ENCODE measurements at places on chromosomes 13 and 19. TPM values are rescaled to one million over a fixed set of nuclear protein-coding genes. Genes with fewer than 3 reads are reported as not detected.

Gene KLK5
- not detected for total RNA-seq

Gene SBK3
- total RNA-seq, result 0.18 TPM

Gene CCDC8
- total RNA-seq, result 74.0 TPM

Gene ZNF20
- total RNA-seq, result 4.4 TPM

Gene CCDC70
- total RNA-seq, result not detected

Gene ZNF737
- total RNA-seq, result 17.8 TPM

Gene FUT1
- 2.5 TPM for total RNA-seq

Gene NRTN
- total RNA-seq, result 7.3 TPM

Gene C5AR1
- total RNA-seq, result 19.1 TPM

Gene TMEM161A
- total RNA-seq, result 29.3 TPM

Gene C13orf46
- total RNA-seq, result 0.09 TPM

Gene KLK3
- total RNA-seq, result not detected

Gene ZNF730
- 0.18 TPM for total RNA-seq

Gene OR7D2
- total RNA-seq, result not detected

Gene PRDX2
- total RNA-seq, result 822 TPM

Gene CDKN2D
- 8.9 TPM for total RNA-seq

Gene ATP1A3
- 5.7 TPM for total RNA-seq

GRCh38 chr19:2150794-2151338 lies 500 bp downstream of the AP3D1 start:
- peak; percentile 46 for DNase-seq

- DNase-seq, result no peak
Observed at GRCh38 chr19:1616396-1616795, 11.1 kb upstream of the UQCR11 start.

- no peak for DNase-seq
Observed at GRCh38 chr19:30345686-30346085, 26.5 kb upstream of the ZNF536 start.

DNA sequence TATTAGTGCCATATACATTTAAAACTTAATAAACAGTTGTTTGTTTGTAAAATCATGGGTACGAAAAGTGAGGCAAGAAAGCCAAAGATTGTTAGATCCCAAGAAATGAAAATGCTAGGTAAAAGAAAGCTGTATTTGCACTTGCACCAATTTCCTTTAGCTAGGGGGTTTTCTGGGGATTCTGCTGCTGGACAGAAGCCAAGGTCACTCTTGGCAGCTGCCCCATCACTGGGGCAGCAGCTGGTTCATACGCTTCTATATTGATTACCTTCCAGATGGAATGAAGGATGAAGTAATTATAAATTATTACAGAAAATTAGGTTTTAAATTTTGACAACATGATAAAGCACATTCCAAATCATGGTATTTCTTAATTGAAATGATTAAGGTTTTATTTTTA lies 127.4 kb downstream of the SLITRK5 start:
- DNase-seq, result no peak

DNA sequence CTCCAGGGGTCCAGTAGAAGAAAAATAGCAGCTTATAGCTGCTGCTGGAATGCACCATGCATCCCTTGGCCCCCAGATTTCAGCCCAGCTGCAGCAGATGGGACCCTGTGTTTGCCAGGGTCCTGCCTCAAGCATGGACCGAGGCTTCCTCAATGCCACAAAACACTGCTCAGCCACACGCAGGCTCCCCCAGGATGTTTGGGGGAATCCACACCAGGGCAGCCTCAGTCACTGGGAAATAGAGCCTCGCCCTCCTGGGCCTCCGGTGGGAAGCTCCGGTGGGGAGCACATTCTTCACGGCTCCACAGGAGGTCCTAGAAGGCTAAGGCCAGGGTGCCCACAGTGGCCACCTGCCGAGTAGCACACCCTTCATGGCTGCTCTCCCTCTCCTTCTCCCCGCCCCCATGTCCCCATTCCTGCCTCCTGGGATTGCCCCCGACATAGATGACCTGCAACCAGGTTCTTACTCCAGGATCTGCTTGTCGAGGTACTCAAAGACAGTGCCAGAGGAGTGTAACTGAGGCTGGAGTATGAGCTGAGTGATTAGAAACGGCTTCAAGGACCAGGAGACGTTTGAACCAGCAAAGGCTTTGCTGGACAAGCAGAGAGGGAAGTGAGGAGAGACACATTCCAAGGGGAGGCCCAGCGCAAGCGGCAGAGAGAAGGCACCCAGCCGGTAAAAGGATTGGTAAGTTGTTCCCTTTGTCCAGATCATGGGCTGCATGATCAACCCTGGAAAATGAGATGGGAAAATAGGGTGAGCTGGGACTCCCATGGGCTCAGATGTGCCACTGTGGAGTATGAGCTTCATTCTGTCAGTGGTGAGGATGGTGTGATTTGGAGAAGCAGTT lies 110.7 kb upstream of the UQCRFS1 start:
- DNase-seq, result no peak

DNA sequence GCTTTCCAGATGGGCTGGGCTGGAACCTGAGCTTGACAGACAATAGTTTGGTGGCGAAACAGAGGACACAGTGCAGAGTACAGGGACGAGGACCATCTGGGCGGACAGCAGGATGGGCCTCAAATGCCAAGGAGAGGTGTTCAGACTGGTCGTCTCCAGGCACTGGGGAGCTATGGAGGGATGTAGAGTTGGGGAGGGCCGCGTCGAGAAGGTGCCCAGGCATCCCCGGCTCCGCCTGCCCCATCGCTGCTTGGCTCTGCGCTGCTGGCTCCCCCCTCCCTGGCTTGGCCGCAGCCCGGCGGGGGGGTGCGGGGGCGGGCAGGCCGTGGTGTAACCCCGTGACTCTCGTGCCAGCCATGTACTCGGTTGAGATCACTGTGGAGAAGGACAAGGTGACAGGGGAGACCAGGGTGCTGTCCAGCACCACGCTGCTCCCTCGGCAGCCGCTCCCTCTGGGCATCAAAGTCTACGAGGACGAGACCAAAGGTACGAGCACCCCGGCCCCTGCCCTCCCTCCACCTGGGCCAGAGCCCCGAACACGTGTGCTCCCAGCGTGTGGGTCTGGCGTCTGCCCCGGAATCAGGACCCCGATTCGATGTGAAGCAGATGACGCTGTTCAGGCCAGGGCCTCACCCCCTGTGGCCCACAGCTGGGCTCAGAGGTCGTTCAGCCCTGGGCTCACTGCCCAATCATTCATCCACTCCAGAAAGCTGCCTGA lies 10.8 kb upstream of the MISP start:
- DNase-seq, result no peak

DNA sequence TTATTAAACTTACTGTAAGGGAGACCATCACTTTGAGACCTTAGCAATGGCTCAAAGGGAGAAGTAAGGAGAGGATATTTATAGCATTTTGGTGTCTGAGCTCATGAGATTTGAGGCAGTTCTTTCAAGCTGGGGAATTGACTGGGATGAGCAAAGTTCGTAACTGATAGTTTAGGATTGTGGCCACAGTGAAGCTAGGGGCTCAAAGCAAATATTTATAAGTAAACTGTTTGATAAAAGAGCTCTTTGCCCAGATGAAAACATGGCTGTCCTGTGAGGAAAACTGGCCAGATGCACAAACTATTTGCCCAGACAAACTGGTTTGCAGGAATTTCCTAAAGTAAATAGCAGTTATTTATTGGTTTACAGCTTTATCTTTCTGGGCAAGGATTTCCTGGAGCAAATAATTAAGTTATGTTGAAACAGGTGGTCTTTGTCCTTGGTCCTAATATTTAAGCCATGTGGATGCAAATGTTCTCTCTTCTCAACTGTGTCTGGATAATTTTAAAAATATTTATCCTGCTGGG lies 59.7 kb upstream of the TMTC4 start:
- DNase-seq, result no peak

- peak; percentile 60 for DNase-seq
Observed at GRCh38 chr13:51148952-51149573, 38.0 kb upstream of the C13orf42 start.

DNA sequence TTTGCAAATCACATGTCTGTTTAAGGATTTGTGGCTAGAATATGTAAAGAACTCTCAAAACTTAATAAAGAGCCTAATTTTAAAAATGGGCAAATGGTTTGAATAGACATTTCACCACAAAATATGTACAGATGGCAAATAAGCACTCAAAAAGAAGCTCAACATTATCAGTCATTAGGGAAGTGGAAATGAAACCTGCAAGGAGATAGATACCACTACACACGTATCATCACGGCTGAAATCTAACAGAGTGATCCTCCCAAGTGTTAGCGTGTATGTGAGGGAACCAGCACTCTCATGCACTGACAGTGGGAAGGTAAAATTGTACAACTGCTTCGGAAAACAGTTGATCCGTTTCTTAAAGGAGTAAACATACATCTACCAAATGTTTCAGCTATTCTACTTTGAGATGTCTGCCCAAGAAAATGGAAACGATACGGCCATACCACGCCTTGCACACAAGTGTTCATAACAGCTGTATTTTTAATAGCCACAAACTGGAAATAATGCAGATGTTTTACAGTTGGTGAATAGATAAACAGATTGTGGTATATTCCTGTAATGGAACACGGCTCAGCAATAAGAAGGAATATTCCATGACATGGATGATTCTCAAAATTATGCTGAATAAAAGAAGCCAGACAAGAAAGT lies 14.5 kb downstream of the ARHGEF7 start:
- DNase-seq, result no peak

DNA sequence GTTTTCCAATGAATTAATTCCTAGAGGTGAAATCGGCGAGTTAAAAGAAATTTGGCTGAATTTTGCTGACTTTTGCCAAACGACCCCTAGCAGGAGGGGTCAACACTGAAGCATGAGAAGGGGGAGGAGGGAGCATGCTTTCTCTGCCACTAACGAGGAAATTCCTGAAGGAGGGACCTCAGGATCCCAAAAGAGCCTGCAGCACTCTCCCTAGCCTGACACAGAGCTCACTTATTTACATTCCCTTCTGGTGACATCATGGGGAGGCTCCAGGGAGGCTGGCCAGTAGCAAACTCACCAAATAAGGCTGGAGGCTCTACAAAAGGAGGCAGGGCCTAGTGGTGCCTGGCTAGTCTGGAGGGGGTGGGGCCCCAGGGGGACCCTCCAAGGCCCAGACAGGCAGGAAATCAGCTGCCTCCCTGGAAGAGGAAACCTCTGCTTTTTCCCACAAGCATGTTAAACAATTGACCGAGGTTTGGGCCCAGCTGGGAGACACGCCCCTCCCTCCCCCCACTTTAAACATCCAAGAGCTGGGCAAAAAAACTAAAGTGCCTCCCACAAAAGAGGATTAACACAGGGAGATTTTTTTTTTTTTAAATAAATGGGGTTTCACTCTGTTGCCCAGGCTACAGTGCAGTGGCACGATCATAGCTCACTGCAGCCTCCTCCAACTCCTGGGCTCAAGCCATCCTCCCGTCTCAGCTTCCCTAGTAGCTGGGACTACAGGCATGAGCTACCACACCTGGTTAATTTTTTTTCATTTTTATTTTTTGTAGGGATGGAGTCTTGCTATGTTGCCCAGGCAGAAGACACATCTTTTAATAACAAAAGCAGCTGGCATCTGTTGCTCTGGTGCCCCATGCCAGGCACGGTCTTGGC lies 2.1 kb downstream of the DAPK3 start:
- peak; percentile 59 for DNase-seq

- DNase-seq, result no peak
Observed at GRCh38 chr13:20470136-20470535, 55.5 kb downstream of the CRYL1 start.

GRCh38 chr19:8302734-8303133 lies 5.4 kb downstream of the CD320 start:
- DNase-seq, result no peak

DNA sequence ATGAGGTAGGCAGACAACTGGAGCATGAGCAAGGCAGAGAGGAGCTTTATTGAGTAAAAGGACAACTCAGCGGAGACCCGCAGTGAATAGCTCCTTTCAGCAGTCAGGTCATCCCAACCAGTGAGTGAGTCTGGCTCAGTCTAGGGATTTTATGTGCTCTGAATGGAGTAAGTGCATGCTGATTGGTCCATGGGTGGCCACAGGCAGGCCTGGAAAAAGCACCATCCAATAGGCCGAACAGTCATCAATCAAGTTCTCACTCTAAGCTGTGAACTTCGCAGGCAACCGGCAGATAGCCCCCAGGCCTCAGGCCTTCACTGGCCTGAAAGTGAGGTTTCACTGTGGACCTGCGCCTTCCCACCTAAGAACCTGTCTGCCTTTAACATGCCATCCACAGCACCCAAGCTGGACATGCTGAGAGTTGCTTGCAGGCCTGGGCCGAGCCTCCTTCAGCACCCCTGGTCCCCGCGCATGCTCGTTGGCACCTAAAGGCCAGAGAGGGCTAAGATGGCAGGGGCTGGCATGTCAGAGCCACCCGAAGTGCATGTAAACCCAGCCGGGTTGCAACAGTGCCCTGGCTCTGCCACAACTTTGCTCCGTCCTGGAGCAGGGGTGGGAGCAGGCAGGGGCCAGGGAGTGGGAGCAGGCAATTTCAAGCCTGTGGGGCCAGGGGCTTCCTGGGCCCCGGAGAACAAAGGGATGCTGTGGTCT lies 698.7 kb downstream of the SLITRK1 start:
- no peak for DNase-seq

- peak; percentile 54 for DNase-seq
Observed at GRCh38 chr19:29678484-29679106, 13.3 kb downstream of the PLEKHF1 start.

- DNase-seq, result no peak
Observed at GRCh38 chr19:42276821-42277220, 7.8 kb downstream of the CIC start.

GRCh38 chr13:35489050-35489449 lies 12.6 kb upstream of the MAB21L1 start:
- DNase-seq, result no peak

GRCh38 chr13:28355046-28355821 lies 139.7 kb downstream of the FLT1 start:
- no peak for DNase-seq

- no peak for DNase-seq
Observed at GRCh38 chr13:112229445-112229844, 146.7 kb upstream of the SPACA7 start.

DNA sequence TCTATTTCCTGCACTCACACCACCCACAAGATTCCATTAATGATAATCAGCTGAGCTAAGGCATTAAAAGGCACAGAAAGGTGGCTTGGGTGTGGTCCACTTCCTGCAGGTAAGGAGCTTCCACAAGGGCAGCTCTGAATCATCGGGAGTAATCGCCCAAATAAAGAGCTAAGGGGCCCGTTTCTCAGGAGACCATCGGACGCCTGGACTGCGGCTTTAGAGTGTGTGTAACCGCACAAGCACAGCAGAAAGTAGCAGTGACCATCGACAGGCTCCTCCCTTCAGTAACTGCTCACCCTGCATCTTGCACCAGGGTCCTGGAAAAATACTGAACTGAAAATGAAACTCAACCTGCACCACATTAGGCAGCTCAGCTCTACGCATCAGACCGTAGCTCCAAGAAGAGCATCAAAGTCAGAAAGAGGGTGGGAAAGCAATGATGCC lies 6.0 kb downstream of the STK24 start:
- no peak for DNase-seq

GRCh38 chr13:97497400-97497799 lies 63.4 kb downstream of the RAP2A start:
- no peak for DNase-seq

Measured in adrenal gland (tissue), 19 donors.